ENCODE measurements at places on chromosomes 2 and 18.
A peak's percentile ranks its signal among the peaks of the same experiment; 100 is the strongest.

- no peak for DNase-seq
Measured at GRCh38 chr2:175062787-175063585, 57.8 kb upstream of the CHN1 start.

- no peak for DNase-seq
Measured at GRCh38 chr18:40852406-40852805, 1102.6 kb upstream of the PIK3C3 start.

- DNase-seq = no peak
Measured at GRCh38 chr2:207571370-207571769, 41.6 kb downstream of the CREB1 start.

DNA sequence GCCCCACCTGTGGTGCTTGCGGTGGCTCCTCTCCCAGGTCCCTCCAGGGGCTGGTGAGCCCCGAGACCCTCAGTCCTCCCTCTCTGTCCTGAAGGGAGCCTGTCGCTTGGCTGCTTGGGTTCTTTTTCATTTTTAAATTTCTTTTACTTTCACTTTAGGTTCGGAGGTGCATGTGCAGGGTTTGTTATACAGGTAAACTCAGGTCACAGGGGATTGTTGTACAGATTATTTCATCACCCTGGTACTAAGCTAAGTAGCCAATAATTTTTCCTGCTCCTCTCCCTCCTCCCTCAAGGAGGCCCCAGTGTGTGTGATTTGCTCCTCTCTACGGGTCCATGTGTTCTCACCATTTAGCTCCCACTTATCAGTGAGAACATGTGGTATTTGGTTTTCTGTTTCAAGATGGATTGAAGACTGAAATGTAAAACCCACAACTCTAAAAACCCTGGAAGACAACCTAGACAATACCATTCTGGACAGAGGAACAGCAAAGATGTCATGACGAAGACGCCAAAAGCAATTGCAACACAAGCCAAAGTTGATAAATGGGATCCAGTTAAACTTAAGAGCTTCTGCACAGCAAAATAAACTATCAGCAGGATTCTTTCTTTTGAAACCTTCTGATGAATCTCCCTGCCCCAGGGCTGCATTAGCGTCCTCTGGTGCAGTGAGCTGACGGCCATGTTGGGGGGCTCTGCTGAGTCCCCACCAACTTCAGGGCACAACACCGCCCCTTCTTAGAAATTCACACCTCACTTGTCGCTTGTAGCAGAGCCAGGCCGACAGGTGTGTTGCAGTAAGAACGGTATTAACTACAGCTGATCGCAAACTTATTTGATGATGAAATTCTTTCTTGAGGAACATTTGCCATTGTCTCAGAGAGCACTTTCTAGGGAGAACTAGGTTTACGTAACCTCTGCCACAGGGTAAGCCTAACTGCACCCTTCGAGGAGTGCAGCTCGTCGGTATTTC, 135.3 kb downstream of the ZNF236 start:
- no peak for DNase-seq

- DNase-seq = no peak
Measured at GRCh38 chr2:219713110-219713509, 85.7 kb downstream of the SLC4A3 start.

GRCh38 chr2:207087046-207087902, 78.5 kb downstream of the KLF7 start:
- DNase-seq = no peak

- no peak for DNase-seq
Measured at GRCh38 chr2:223032187-223033142, 19.5 kb upstream of the KCNE4 start.

GRCh38 chr2:233828546-233829192, 25.7 kb downstream of the HJURP start:
- peak; percentile 54 for DNase-seq

- DNase-seq = no peak
Measured at GRCh38 chr2:23651187-23652080, 266.5 kb downstream of the KLHL29 start.

GRCh38 chr2:203909261-203909967, 27.1 kb upstream of the ICOS start:
- DNase-seq = no peak

DNA sequence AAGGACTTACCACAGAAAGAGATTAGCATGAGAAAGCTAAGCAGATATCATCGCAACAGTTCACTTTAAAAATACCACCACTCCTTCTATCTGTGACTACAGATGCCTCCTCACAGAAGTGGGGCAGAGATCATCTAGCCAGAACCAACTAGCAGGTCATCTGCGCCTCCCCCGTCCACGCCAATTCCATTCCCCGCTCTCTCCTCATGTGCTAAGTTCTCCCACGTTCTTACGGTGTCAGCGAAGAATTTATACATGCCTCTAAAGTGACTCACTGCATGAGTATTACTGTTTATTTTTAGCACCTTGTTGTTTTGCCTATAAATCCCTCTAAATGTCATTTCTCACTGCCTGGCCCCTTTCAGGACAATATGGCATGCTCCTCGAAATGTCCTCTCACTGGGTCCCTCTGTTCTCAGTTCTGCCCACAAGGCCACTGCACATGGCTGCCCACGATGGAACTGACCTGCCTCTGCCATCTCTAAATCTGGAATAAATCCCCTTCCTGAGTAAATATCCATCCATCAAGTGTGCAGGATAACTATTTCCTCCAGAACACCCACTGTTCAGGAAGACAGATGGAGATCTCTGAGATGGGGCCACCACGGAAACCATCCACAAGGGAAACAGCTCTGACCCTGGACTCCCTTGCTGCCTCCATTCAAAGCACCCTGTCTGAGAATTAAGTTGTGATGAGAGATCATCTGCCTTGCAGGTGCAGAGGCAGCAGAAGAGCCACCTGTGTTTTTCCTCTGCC, 137.7 kb downstream of the IRS1 start:
- peak; percentile 70 for DNase-seq

- DNase-seq = peak; percentile 80
Measured at GRCh38 chr2:233084488-233084887, 24.3 kb downstream of the INPP5D start.

- DNase-seq = no peak
Measured at GRCh38 chr18:67553437-67553836, 36.9 kb upstream of the DSEL start.

DNA sequence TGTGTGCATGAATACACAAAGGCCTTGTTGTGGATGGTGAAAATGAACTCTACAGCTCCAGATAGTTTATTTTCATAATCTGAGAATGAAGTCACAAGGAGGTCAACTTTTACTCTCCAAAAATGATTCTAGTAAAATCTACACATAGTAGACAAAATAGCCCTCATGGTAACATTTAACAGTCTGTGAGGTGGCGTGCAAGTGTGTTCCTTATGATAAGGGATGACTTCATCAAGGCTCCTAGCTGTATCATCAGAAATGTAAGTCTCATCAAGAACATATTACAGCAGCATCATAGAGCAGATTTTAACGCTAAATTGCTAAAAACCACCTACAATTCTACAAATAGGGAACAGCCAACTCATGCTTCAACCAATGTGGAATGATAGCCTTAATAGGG, 72.3 kb upstream of the RIOK3 start:
- DNase-seq = no peak

- DNase-seq = peak; percentile 67
Measured at GRCh38 chr2:179410552-179411356, 146.1 kb upstream of the SESTD1 start.

DNA sequence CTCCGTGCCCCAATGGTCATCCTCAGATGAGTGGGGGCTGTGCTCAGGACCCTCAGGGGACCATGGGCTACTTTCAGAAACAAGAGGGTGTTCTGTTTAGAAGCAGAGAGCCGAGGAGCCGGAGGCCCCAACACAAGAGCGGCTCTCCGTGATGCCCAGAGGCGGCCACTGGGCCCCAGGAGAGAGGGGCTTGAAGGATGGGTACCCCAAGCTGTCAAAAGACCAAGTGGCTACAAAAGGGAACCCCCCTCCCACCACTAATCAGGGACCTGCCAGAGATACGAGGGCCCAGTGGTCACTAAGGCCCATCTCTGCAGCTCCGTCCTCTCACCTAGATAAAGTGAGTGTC, 93.6 kb downstream of the HDAC4 start:
- no peak for DNase-seq

- DNase-seq = no peak
Measured at GRCh38 chr2:88754585-88755320, 63.3 kb downstream of the RPIA start.

DNA sequence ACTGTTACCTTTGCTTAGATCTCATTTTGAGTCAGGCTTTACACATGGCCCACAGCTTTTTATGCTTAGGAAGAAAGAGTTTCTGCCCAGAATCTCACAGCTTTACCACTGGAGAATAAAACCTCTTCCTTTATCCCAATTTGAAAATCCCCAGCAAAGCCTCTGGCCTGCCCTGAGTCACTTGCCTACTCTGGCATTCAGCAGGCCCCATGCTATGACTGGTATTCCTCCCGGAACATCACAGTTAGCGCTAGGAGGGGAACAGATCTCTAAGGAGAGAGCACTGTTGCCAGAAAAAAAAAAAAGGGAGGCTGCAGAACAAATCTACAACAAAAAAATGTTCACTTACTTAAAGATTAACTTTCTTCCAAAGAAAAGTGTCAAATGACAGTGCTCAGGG, 152.9 kb upstream of the DNMT3A start:
- DNase-seq = no peak

DNA sequence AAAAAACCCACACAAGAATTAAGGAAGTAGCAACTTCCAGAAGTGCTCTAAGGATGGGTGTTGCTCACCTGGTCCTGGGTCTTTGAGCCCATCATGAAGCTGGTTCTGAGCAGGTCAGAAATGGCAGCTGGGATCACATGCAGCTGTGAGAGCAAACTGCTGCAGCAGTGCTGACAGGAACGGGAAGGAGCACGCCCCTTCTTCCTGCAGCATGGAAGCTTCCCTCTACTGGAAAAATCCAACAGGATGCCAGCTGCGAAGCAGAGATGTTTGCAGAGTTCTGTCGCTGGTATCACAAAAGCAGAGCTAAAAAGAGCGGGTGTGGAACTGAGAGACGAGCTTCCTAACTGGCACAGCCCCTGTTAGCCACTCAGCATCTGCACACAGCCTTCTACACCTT, 33.7 kb downstream of the EIF4E2 start:
- DNase-seq = peak; percentile 29

GRCh38 chr2:11667194-11667593, 2.8 kb downstream of the NTSR2 start:
- DNase-seq = peak; percentile 10

- DNase-seq = no peak
Measured at GRCh38 chr18:26448714-26449159, 99.6 kb downstream of the KCTD1 start.

DNA sequence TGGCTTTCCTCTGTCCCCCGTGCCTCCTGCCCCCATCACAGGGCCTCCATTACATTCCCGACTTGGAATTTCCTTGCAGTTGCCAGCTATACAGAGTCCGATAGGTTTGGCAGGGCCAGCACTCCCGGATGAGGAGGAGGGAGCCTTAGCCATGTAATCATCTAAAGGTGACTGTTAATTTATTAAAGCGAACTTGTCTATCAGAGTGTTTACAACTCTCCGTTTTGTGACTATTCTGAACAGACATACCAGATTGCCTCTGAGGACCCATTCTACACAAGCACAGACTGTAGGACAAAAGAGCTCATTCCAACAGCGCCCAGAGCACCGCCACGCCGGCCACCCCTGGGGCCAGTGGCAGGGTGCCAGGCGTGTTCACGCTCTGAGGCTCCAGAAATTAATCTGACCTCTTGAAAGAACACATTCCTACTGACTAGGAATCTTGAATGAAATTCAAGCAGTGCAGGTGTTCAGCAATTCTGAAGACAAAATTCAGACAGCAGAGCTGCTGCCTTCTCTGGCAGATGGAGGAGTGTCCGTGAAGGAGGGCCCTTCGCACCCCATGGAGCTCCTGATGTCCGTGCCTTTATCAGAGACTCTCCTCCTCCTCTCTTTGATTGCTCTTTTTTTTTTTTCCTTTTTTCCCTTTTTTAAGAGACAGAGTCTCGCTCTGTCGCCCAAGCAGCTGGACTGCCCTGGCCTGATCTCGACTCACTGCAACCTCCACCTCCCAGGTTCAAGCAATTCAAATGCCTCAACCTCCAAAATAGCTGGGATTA, 58.1 kb upstream of the RALBP1 start:
- peak; percentile 67 for DNase-seq

DNA sequence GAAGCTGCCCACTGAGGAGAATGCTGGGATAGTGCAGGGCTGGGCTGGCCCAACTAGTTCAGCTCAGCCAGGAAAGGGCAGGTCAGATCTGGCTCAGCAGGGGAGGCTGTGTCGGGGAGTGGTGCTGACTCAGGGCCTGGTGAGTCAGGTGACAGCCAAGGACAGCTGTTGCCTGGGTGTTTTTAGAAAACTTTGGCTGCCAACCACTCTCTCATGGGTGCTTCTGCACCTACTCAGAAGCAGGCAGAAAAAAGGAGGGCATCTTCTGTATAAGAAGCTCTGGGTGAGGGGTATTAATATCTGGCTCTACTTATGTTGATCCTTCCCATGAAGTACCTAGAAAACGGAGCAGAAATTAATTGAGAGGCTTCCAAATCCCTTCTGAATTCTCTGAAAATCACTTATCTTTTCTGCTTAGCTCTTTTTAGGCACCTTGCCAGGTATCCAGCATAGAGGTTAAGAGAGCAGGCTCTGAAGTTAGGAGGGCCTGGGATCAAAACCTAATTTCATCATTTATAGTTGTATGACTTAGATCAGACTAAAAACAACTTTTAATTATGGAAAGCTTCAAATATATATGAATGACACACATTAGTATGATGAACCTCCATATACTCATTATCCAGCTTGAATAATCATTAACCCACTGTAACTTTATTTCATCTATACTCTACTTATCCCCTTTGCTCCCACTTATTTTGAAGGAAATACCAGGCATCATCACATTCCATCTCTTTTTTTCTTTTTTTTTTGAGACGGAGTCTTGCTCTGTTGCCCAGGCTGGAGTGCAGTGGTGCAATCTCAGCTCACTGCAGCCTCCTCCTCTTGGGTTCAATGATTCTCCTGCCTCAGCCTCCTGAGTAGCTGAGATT, 15.5 kb upstream of the RAB10 start:
- DNase-seq = peak; percentile 88

- no peak for DNase-seq
Measured at GRCh38 chr18:58046794-58047555, 2.9 kb downstream of the NEDD4L start.

- DNase-seq = no peak
Measured at GRCh38 chr2:41337956-41338355, 709.9 kb upstream of the PKDCC start.

DNA sequence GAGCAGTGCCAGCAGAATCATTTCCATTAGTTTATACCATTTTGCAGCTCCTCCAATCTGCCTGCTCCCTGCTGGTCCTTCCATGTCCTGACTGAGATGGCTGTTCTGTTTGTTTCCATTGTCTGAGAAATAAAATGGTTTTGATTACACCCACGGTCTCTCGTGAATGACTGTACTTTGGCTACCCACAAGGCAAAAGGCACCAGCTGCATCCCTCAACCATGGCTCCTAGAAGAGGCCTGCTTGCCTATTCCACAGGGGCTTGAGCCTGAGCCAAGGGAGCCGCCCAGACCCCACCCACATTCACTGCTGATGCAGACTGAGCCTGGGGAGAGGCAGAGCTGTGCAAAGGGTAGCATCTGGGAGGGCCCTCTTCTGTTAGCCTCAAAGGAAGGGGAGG, 31.2 kb downstream of the MARCHF4 start:
- DNase-seq = no peak

- DNase-seq = no peak
Measured at GRCh38 chr2:182324665-182325064, 102.2 kb downstream of the PDE1A start.

- no peak for DNase-seq
Measured at GRCh38 chr18:10197097-10197496, 257.3 kb upstream of the APCDD1 start.

- no peak for DNase-seq
Measured at GRCh38 chr2:14047491-14047890, 585.0 kb upstream of the LRATD1 start.

Measured in sigmoid colon (tissue), 7 donors.